ENCODE measurements at places on chromosomes 2 and 18. TPM values are rescaled to one million over a fixed set of nuclear protein-coding genes. Genes with fewer than 3 reads are reported as not detected.

- no peak for DNase-seq
These were observed 94.9 kb downstream of the KCTD1 start for GRCh38 chr18:26453386-26453901.

PSMA8 gene
- polyA plus RNA-seq = not detected

ANKRD30B gene
- not detected for polyA plus RNA-seq

FOXI3 gene
- polyA plus RNA-seq = not detected

- no peak for DNase-seq
These were observed 72.6 kb downstream of the ALK start for GRCh38 chr2:29848566-29849310.

DNA sequence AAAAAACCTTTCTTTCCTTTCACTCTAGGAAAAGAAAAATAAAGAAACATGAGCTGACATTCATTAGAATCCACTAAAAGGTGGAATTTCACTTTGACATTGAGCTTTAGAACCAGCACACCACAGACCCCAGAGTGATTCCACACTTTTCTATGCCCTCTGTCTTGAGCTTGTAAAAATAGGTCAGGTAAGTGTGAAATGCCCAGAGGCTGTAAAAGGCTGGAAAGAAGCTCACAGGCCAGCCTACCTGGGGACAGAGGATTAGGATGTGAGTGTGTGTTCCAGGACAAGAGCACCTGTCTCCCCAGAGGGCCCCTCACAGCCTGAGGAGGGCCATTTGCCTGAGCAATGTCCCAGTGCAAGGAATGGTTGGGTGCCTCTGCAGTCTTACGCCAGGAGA is 56.3 kb upstream of the MYO3B start:
- DNase-seq = no peak

SAG gene
- 0.03 TPM for polyA plus RNA-seq

GPR39 gene
- 1.4 TPM for polyA plus RNA-seq

DNA sequence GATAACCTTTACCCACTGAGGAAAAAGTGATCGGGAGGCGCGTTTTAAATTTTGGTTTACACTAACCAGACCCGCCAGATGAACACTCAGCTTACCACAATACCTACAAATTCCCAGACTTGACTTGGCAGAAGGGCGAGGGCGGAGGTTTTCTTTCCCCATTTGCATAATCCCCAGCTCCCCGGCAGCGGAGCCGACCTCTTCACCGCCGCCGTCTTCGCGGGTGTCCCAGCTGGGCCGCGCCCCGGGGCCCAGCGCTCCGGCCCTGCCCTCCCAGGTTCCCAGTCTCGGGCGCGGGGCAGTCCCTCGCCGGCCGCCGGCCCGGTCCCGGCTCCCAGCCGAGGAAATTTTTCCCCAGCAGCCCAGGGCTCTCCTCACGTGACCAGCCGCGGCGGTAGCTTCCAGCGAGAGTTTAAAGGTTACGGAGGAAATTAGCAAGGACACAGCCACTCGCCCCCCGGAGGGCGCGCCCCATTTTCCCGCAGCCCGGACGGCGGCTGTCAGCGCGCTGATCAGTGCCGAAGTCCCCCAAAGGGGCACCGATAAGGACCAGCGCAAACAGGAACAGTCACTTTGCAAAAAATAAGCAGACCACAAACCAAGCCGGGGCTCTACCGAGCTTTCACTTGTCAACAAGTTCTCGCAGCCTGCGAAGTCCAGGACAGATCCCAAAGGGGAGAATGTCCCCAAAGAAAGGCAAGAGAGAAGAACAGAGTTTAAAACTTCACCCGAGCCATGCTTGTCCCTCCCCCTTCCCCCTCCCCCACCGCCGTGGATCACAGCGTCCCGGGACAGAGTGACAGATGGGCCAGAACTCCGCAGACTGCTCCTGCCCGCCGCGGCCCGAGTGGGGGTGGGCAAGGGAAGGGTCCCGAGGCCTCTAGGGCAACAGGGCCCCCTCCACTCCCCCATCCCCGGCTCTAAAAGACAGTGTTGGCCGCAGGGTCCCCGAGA is 1.3 kb upstream of the PRKCE start:
- DNase-seq = no peak

DNAJC10 gene
- polyA plus RNA-seq = 25.2 TPM

- DNase-seq = no peak
These were observed 129.6 kb downstream of the CERS6 start for GRCh38 chr2:168585700-168586099.
